ENCODE measurements at places on chromosomes 13 and 19.

- DNase-seq = no peak
Observed at GRCh38 chr13:109747524-109747923, 38.9 kb downstream of the IRS2 start.

DNA sequence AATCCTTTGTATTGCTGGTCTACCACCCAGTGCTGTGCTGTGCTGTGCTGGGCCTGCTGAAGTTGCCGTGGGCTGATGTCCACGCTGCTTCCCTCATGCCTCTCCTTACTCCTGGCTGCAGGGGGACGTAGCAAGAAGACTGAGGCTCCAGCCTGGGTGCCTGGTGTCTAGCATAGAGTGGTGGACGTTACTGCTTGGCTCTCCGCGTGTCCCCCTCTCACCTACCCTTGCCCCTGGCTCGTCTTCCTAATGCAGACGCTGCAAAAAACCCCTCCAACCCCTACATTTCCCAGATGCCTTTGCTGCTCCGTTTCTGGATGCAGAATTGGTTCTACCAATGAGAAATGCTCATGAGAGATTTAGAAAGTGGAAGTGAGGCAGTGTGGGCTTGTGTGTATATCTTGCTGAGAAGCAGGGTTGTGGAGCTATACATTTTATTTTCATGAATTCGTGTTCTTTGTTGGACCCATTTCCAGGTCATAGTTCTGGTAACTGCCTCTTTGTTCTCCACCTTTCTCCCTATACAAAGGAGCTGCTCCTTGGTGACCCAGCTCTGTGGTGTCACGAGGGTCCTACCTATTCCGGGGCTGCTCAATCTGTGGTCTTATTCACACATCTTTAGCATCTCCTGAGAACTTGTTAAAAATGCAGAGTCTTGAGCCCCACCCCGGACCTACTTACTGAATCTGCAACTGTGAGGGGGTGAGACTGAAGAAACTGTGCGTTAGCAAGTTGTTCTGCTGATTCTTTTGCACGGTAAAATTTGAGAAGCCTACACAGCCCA is 7.9 kb upstream of the DENND1C start:
- DNase-seq = no peak

- DNase-seq = no peak
Observed at GRCh38 chr13:42968906-42969305, 23.1 kb downstream of the EPSTI1 start.

GRCh38 chr19:5851302-5851701 is at the start of gene FUT3:
Gene FUT3 (minus strand): TSS chr19:5851449.
- no peak for DNase-seq

GRCh38 chr13:50887151-50887550 is 22.4 kb upstream of the RNASEH2B start:
- DNase-seq = no peak

DNA sequence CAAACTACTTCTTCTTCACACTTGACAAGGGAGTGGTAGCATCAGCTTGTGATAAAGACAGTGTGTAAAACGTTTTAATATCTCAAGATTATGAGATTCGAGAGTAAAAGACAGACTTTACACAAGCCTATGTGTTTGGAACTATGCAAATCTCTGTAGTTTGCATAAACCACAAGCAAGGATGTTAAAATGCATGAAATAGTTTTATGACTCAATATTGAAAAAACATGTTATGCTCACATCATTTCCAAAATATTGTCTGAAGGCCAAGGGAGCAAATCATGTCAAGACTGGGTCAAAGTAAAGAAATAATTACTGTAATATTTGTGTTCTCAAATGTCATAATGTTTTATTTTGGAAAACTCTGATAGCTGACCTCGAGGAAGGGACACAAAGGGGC is 316.8 kb upstream of the KLF12 start:
- DNase-seq = no peak
